Activated CD4-positive, CD25-positive, alpha-beta regulatory T cell (primary cell): ENCODE measurements at places on chromosomes 7 and 10.

- DNase-seq = no peak
Measured at GRCh38 chr7:94374231-94374630, 20.5 kb upstream of the COL1A2 start.

DNA sequence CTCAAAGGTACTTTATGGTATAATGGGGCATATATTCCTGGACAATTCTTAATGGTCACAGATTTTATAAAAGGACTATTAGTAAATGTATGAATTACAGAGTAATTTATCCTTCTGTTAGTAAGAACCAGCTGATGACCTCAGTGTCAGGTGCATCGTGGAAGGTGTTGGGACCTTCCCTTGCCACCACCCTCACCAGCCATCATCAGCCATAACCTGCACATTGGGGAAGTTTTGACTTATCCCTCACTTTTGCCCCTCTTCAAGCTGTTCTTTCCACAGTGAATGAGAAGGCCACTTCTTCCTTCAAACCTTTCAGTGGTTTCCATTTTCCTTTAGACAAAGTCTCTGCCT lies 52.2 kb downstream of the FIGNL1 start:
- no peak for DNase-seq

DNA sequence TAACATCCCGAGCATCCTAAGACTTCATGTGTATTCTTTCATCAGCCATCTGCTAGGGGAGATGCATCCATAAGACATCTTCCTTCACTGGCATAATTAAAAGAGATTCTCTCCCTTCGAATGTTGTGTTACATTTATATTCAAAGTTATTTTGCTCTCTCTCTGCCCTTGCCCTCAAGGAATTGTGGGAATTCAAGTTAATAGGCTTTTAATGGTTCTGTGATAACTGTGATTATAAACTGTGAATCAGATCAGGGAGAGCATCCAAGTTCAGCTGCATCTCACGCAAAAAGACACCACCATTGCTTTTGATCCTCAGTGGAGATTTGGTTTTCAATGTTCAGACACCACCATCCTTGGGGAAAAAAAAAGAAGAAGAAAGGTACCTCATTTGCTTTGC lies 9.2 kb upstream of the TEX36 start:
- no peak for DNase-seq

DNA sequence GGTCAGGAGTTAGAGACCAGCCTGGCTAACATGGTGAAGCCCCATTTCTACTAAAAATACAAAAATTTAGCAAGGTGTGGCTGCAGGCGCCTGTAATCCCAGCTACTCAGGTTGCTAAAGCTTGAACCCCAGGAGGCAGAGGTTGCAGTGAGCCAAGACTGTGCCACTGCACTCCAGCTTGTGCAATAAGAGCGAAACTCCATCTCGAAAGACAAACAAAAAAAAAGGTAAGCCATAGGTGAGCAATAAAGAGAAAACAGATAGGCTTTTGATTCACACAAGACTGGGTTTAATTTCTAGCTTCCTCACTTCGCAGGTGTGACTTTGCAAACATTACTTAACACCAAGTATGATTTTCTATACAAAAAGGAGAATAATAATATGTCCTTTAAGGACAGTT lies 72.3 kb upstream of the ACBD5 start:
- no peak for DNase-seq

GRCh38 chr7:106138776-106139175 lies 26.7 kb upstream of the SYPL1 start:
- DNase-seq = no peak

GRCh38 chr7:92282221-92282814 lies 36.5 kb downstream of the ANKIB1 start:
- no peak for DNase-seq

- no peak for DNase-seq
Measured at GRCh38 chr7:127584648-127585043, 750 bp downstream of the GCC1 start.

DNA sequence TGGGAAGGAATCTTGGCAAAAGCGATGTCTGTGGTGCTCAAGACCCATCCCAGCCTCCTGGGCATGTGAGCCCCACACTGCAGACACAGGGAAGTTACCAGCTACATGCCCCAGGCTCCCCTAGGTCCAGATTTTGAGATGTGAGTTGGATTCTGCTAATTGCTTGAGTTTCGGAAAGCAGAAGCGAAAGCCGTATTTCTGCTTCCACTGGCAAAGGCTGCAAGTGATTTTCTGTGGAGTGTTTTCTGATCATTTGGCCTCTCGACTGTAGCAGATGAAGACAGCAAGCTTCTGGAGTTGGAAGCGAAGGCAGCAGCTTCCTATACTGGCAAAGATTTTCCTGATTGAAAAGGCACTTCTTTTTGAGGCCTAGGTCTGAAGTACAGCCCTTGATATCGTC lies 29.6 kb downstream of the ANKRD16 start:
- no peak for DNase-seq

DNA sequence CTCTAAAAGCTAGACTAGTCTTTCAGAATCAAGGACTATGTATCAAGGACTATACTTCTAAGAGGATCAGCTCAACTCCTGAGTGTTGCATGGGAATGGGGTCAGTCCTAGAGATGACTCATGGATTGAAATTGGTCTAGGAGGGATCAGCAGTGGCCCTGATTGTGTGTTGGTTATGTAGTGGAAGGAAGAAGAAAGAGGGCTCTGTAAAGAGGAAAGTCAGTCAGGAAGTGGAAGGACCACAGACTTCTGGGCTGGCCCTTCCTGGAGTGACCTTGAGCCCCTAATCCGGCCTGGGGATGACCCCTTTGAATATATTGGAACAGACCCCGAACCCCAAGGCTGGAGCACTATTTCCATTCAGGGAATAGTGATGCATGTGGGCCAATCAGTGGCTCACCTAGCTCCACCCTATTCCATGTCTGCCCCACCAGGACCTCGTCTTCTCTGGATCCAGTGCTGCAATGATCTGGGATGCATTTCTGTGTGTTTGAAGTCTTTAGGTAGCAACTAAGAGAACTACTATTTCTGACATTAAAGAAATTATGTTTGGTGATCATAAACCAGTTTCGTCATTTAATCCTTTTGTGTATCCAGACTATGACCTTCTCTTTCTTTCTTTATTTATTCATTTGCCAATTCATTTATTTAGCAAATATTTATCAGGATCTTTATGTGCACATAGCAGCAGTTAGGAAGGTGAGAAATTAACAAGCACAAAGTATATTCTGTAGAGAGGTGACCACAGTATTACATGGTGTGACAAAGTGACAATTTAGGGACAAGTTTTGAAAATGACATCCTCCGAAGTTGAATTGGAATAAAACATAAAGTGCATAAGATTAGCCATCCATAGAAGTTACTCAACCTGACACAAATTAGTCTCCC lies 48.6 kb upstream of the KIF5B start:
- no peak for DNase-seq

- no peak for DNase-seq
Measured at GRCh38 chr10:6871128-6871527, 291.1 kb upstream of the PRKCQ start.

DNA sequence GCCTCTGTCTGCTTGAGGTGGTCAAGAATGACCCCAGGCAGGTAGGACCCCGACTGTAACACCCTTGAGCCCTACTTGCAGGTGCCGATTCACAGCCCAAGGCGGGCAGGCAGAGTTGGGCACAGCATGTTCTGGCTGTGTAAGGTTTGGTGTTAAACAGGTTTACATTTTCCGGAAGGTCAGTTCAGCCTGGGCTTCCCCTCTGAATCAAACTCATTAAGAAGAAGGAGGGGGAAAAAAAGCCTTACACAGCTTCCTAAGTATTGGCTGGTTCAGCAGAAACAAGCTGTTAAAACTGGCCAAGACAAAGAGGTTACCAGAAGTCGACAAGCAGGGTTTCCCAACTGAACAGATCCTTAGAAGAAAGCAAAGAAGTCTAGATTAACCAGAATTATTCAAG lies 132.7 kb downstream of the PRPF18 start:
- no peak for DNase-seq

GRCh38 chr7:2760098-2760889 lies 72.3 kb downstream of the AMZ1 start:
- DNase-seq = no peak

DNA sequence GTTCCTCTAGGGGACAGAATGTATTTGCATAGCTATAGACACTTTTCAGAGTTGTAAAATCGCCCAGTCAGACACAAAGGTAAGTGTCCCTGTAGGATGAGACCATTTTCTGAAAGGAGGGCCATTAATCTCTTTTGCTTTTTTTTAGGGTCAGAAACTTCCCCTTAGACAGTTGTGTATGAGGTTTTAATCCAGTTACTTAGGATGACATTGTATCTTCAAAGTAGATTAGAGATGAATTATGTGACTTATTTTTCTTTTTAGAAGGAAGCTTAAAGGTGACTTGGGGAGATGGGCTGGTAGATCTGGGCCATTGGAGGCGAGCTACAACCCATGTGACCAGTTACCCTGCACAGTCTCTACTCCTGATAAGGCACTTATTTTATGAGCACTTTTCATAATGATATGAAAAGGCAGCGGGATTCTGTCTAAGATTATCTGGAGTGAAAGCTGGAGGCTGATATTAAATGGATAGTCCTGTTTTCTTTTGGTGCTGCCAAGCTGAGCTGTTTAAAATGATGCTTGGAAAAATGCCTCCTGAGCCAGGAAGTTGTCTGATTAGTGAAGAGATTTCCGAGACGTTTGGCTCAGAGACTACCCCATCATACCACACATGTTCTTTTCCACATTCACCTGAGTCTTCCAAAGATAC lies 264.3 kb downstream of the AUTS2 start:
- no peak for DNase-seq

GRCh38 chr7:3579638-3580219 lies 278.7 kb downstream of the SDK1 start:
- DNase-seq = no peak

DNA sequence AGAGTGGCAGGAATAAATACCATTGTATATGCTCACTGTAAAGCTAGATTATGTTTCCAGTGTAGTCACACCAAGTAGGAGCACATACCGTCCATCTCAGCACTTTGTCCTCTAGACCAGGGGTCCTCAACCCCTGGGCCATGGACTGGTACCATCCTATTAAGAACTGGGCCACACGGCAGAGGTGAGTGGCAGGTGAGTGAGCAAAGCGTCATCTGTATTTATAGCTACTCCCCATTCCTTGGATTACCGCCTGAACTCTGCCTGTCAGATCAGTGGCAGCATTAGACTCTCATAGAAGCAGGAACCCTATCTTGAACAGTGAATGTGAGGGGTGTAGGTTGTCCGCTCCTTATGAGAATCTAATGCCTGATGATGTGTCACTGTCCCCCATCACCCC lies 735.3 kb downstream of the MAGI2 start:
- no peak for DNase-seq

DNA sequence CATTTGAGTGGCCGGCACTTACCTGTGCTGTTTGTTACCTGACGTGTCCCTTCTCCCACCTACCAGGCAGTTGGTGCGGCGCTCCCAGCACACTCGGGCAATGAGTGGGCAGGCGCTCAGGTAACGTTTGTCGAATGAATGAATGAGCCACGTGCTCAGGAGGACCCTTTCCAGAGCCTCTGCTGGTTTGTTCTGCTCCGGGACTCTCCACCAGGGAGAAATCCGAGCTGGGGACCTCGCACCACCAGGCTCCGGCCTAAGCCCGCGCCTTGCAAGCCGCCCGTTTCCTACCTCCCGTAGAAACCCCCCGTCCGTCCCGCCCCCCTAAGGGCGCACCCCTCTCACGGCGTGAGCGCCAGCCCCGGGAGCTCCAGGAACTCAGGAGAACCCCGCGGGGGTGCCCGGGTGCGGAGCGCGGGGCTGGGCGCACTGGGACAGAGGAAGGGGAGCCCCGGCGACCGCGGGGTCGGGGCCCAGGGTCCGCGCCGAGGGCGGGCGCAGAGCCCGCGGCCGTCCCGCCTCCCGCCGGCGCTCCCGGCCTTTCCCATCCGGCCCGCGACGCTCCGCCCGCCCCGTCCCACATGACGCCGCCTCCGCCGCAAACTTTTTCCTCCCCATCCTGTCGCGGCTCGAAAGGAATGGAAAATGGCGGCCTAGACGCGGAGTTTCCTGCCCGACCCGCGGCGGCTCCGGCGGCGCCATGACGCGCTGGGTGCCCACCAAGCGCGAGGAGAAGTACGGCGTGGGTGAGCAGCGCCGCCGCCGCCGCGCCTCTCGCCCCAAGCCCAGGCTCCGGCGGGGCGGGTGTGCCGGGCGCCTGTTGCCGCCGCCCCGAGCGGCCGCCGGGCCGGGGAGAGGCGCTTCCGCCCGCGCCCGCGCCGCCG lies at the start of gene DOCK1:
Gene DOCK1 (plus strand): TSS at position 611 of the 884 bp plus-strand sequence. CDS start 90 bp downstream, at position 701.
- no peak for DNase-seq

- no peak for DNase-seq
Measured at GRCh38 chr10:88347022-88347421, 236.1 kb downstream of the RNLS start.

DNA sequence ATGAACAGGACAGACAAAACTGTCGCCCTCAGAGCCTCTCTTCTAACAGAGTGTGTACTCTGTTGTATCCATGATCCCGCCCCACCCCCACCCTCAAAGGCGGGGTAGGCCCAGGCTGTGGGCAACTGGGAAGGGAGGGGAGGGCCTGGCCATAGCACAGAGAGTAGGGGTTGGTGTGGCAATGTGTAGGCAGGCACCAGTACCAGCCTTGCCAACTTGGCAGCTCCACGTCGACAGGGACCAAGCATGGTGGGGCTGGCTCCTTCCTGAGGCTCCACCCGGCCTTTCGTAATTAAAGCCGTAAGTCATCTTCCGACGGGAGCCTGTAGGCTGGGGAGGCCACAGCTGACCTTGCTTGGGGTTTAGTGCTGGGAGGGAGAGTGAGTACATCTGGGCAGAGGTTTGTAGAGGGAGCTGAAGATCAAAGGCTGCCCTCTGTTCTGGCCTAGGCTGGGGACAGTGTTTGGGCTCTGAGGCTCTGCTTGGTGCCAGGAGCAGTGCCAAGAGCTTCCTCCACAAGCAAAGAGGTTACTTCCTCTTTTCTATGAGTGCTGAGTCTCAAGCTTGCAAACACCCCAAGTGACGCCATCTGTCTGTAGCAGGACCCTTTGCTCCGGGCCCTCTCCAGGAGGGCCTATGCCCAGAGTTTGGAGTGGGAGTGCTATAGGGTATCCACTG lies 121.6 kb downstream of the C10orf105 start:
- no peak for DNase-seq

GRCh38 chr10:45235798-45236220 lies 79.6 kb downstream of the OR13A1 start:
- no peak for DNase-seq

- DNase-seq = no peak
Measured at GRCh38 chr10:28496481-28496961, 36.4 kb upstream of the WAC start.
